Suprapubic skin (tissue), 4 donors: ENCODE measurements at places on chromosomes 5 and 9.

- no peak for DNase-seq
- H3K4me1 ChIP-seq, result no peaks in the 10 kb centered on the region
- no peak overlapping the region for H3K4me3 ChIP-seq
- no peaks in the 10 kb centered on the region for H3K27me3 ChIP-seq
- H3K27ac ChIP-seq, result no peak overlapping the region
Observed at GRCh38 chr5:123763201-123763600, 251.2 kb downstream of the CSNK1G3 start.

GRCh38 chr5:6488021-6488420, 39.4 kb downstream of the UBE2QL1 start:
- no peaks in the 10 kb centered on the region for H3K4me1 ChIP-seq
- no peak for DNase-seq
- no peak overlapping the region for H3K4me3 ChIP-seq
- no peaks in the 10 kb centered on the region for H3K36me3 ChIP-seq
- no peak overlapping the region for H3K27ac ChIP-seq
- H3K27me3 ChIP-seq, result peaks cover 3% of the 10 kb centered on the region

DNA sequence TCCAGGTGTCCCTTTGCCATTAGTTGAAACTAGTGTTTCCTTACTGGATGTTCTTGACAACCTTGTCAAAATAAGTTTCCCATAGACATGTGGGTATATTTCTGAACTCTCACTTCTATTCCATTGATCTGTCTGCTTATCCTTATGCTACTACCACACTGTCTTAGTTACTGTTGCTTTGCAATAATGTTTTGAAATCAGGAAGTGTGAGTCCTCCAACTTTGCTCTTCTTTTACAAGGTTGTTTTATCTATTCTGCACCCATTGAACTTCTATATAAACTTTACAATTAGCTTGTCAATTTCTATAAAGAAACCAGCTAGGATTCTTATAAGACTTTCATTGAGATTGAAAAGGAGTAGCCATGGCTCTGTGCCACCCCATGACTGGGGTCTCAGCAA, 24.3 kb downstream of the CD14 start:
- peaks cover 21% of the 10 kb centered on the region for H3K4me1 ChIP-seq
- no peaks in the 10 kb centered on the region for H3K36me3 ChIP-seq
- no peak overlapping the region for H3K4me3 ChIP-seq
- H3K27ac ChIP-seq, result peak overlapping the region; percentile 70
- H3K27me3 ChIP-seq, result no peaks in the 10 kb centered on the region

- no peak overlapping the region for H3K4me3 ChIP-seq
- no peaks in the 10 kb centered on the region for H3K27me3 ChIP-seq
- H3K27ac ChIP-seq, result no peak overlapping the region
- DNase-seq, result no peak
- H3K36me3 ChIP-seq, result peaks cover 7% of the 10 kb centered on the region
Observed at GRCh38 chr9:32954642-32955041, 46.8 kb downstream of the APTX start.

- no peaks in the 10 kb centered on the region for H3K36me3 ChIP-seq
- H3K4me3 ChIP-seq, result peak overlapping the region; percentile 28
- H3K27me3 ChIP-seq, result no peaks in the 10 kb centered on the region
- no peaks in the 10 kb centered on the region for H3K4me1 ChIP-seq
Observed at GRCh38 chr9:91992461-91993041, 42.5 kb upstream of the ROR2 start.

DNA sequence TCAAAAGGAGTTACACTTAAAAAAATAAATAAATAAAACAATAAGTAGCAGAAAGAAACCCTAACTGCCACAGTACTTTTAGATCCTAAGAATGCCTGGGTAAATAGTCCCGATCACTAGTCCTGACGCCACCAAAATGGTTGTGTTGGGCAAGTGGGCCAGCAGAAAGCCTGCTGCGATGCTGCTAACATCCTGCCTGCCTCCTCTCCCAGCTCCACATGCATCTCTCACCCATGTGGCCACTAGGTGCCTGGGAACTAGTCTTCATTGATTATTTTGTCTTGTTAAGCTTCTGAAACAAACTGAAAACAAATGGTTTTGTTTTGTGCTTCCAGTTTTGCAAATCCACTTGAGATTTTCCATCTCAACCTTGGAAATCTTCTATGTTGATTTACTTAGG, 54.4 kb upstream of the TRAF1 start:
- no peak overlapping the region for H3K27ac ChIP-seq
- no peaks in the 10 kb centered on the region for H3K27me3 ChIP-seq
- no peak overlapping the region for H3K4me3 ChIP-seq

GRCh38 chr5:5678909-5679308, 256.4 kb downstream of the ICE1 start:
- no peak for DNase-seq
- no peaks in the 10 kb centered on the region for H3K27me3 ChIP-seq
- H3K4me3 ChIP-seq, result no peak overlapping the region
- no peaks in the 10 kb centered on the region for H3K36me3 ChIP-seq
- H3K4me1 ChIP-seq, result no peaks in the 10 kb centered on the region
- H3K27ac ChIP-seq, result no peak overlapping the region

DNA sequence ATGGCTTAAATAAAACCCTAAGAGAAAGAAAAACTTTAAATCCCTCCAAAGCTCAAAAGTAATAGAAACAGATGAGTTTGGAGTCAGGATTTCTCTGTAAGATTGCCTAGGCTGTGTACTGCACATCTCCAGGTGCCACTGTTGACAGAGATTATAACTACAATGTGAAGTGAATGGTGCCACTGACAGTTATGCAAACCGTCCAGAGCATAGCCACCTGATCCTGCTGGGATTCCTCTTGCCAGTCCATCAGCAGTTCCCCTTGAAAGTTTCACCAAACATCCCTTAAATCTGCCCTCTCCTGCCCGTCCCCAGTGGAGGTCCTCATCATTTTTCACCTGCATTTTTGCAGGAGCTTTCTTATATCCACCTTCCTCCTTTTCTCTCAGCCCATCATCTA, 42.5 kb downstream of the FXN start:
- H3K4me1 ChIP-seq, result no peaks in the 10 kb centered on the region
- no peak for DNase-seq
- no peak overlapping the region for H3K27ac ChIP-seq
- no peaks in the 10 kb centered on the region for H3K27me3 ChIP-seq
- no peak overlapping the region for H3K4me3 ChIP-seq
- peaks cover 5% of the 10 kb centered on the region for H3K36me3 ChIP-seq

GRCh38 chr9:132192728-132193127, 30.9 kb downstream of the NTNG2 start:
- no peaks in the 10 kb centered on the region for H3K36me3 ChIP-seq
- H3K27ac ChIP-seq, result no peak overlapping the region
- DNase-seq, result no peak
- H3K4me1 ChIP-seq, result no peaks in the 10 kb centered on the region

GRCh38 chr5:111138096-111138495, 45.9 kb downstream of the WDR36 start:
- DNase-seq, result no peak
- no peaks in the 10 kb centered on the region for H3K36me3 ChIP-seq
- H3K4me1 ChIP-seq, result no peaks in the 10 kb centered on the region
- H3K27me3 ChIP-seq, result no peaks in the 10 kb centered on the region

GRCh38 chr9:2493109-2493508, 128.5 kb upstream of the VLDLR start:
- H3K27me3 ChIP-seq, result no peaks in the 10 kb centered on the region
- no peak overlapping the region for H3K4me3 ChIP-seq
- H3K36me3 ChIP-seq, result no peaks in the 10 kb centered on the region
- DNase-seq, result no peak
- H3K27ac ChIP-seq, result no peak overlapping the region

DNA sequence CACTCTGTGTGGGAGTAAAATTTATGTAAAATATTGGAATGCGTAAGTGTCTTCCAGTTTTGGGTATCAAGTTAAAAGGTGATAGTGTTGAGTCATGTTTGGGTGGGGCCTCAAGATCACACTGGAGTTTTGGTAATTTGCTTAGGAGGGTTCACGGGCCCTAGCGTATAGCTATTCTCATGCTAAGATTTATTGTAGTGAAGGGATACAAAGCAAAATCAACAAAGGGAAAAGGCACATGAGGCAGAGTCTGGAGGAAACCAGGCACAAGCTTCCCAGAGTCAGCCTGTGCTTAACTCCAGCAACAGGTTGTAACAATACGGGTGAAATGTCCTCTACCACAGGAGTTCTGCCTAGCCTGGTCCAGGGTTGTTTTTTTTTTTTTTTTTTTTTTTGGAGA, 20.2 kb downstream of the HSPA4 start:
- no peak overlapping the region for H3K4me3 ChIP-seq
- peaks cover 57% of the 10 kb centered on the region for H3K36me3 ChIP-seq
- no peaks in the 10 kb centered on the region for H3K27me3 ChIP-seq
- no peaks in the 10 kb centered on the region for H3K4me1 ChIP-seq
- no peak for DNase-seq
- H3K27ac ChIP-seq, result no peak overlapping the region

DNA sequence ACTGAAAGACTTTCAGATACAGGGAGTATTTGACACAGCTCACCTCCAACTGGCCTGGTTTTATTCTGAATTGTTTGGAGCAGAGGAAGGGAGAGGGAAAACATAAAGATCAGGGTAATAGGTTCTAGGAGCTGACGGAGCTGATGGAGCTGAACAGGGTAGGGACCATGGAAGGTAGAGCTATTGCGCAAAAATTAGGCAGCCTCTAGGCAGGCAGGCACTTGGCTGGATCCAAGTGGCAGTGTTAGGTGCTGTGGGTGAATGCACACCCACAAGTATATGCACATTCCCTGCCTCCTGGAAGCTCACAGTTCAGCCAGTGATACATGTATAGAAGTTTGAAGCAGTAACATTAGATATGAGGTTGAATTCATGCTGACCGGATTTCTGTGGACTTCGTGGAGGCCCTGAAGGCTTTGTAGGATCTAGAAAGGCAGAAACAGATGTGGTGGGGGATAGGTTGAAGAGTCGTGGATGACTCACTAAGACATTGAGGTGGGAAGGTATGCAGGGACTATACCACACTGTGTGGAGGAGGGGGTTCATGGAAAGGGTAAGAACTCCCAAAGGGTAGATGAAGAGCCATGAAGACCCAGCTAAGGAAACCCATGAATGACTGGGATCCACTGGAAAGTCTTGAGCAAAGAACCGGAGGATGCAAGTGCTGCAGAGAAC, 50.8 kb downstream of the WWC1 start:
- no peak overlapping the region for H3K4me3 ChIP-seq
- no peak overlapping the region for H3K27ac ChIP-seq
- no peak for DNase-seq
- H3K4me1 ChIP-seq, result peaks cover 13% of the 10 kb centered on the region
- no peaks in the 10 kb centered on the region for H3K36me3 ChIP-seq
- no peaks in the 10 kb centered on the region for H3K27me3 ChIP-seq
